MV-4-11 (cell line): ENCODE measurements at places on chromosomes 12 and 14.
A peak's percentile ranks its signal among the peaks of the same experiment; 100 is the strongest.

DNA sequence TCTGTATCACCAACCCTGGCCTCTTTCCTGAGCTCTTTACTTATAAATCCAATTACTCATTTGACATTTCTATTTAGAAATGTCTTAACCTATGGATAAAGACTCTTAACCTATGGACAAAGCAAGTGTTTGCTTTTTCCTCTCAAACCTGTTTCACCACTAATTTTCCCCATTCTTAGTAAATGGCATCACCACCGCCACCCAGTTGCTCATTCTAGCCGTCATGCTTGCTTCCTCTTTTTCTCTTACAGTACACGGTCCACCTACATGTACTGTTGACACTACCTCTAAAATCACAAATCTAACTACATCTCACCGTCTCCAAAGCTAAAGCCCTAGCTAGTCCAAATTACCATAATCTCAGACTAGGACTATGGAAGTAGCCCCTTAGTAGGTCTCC is 60.0 kb downstream of the CAPS2 start:
- DNase-seq = peak; percentile 22

DNA sequence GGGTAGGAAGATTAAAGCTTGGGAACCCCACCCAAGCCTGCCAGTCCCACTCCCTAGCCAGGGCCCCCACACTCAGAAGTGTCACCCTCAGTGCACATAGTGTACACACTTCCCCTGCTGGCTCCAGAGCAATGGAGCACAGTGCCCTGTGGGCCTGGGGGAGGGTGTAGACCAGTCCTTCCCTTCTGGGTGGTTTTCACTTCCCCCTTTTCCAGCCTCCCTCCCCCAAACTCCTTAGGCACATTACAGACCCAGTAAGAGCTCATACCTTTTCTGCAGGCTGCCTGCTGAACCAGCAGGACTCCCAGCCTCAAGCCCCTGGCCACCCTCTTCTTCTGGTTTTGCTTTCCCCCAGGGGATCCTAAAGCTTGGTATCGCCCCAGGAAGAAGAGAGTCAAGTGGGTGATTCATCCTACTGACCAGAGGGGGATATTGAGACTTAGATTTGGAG is at the start of gene ZNF385A:
Gene ZNF385A (minus strand): TSS at position 143 of the 451 bp plus-strand sequence. CDS start 219 bp downstream, outside the sequence.
- DNase-seq = peak; percentile 97

- no peak for DNase-seq
These were observed 259.3 kb upstream of the BTG1 start for GRCh38 chr12:92404921-92405320.

GRCh38 chr14:69079188-69079742 is 73.7 kb downstream of the DCAF5 start:
- DNase-seq = no peak

- no peak for DNase-seq
These were observed 6.9 kb upstream of the DYNLL1 start for GRCh38 chr12:120489018-120489417.

GRCh38 chr14:102201353-102201738 is 61.6 kb downstream of the WDR20 start:
- DNase-seq = no peak

GRCh38 chr12:31362115-31362758 is 36.3 kb upstream of the SINHCAF start:
- DNase-seq = peak; percentile 4

- peak; percentile 56 for DNase-seq
These were observed 196.2 kb downstream of the CHST11 start for GRCh38 chr12:104652910-104653309.

- DNase-seq = no peak
These were observed 34.5 kb downstream of the TM7SF3 start for GRCh38 chr12:26979733-26980132.

DNA sequence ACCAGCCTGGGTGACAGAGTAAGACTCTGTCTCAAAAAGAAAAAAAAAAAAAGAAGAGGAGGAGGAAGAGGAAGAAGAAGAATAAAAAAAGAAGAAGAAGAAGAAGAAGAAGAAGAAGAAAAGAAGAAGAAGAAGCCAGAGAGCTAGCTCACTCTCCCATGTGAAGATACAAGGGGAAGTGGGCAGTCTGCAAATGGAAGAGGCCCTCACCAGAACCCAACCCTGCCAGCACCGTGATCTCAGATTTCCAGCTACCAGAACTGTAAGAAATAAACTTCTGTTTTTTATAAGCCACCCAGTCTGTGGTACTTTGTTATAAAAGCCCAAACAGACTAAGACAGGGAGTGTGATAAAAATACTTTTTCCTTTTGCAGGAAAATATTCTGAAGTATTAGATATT is 130.7 kb downstream of the ETNK1 start:
- DNase-seq = peak; percentile 82
